Panc1 (cell line): ENCODE measurements at places on chromosomes 13 and 19.

DNA sequence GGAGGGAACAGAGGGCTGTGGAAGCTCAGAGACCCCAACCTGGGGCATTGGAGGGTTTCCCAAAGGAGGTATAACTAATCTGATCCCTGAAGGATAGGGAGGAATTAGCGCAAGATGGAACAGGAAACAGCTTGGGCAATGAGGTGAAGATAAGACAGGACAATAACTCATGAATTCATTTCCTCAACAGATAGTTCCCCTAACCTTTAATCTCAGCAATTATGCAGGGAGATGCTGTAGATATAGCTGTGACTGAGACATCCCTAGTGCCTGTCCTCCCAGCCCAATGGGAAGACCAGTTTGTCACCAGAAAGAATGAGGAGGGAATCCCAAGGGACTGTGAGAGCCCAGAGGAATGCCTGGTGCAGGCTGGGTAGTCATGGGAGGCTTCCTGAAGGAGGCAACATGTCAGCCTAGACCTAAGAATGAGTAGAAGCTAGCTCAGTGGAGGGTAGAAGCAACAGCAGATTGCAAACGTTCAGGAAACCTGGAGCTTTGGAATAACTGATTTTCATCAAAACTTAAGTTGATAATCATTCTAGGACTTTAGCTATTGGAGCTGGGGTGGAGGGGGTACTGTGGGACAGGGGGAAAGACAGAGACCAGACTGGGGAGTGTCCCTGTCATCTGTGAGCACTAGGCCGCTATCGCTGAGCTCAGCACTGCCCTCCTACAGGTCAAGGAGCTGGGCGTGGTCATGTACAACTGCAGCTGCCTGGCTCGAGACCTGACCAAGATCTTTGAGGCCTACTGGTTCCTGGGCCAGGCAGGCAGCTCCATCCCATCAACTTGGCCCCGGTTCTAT is 18.8 kb downstream of the HIPK4 start:
- DNase-seq = no peak

DNA sequence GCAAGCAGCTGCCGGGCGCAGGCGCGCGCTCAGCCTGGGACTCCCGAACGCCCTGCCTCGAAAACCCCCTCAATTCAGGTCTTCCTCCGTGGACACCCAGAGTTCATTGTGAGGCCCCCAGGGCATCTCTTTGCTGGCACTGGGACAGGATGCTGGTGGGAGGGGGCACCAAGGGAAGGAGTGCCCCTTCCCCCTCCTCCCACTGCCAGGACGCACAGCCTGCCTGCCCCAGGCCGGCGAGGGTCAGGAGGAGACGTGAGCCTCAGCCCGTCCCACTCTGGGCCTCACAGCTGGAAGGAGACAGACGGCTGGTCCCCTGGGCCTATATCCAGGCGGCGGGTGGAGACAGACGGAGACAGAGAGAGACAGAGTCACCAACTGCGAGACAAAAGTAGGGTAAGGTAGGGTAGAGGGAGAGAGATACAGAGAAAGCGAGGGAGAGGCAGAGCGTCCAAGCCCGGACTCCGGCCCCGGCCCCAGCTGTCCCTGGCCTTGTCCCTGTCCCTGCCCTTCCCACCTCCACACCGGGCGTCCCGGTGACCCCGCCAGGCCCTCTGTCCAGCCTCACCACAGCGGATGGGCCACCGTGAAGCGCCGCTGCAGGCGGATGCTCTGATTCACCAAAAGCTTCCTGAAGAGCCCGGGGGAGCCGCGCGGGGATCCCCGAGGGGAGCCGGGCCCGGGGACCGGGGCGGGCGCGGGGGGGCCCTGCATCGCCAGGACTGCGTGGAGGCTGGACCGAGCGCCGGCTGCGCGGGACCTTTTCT is at the start of gene PDE4C:
Gene PDE4C, minus strand, starts transcription at position 737 of the 767 bp plus-strand sequence. Its CDS starts 23 bp downstream, at position 714.
- DNase-seq = no peak

DNA sequence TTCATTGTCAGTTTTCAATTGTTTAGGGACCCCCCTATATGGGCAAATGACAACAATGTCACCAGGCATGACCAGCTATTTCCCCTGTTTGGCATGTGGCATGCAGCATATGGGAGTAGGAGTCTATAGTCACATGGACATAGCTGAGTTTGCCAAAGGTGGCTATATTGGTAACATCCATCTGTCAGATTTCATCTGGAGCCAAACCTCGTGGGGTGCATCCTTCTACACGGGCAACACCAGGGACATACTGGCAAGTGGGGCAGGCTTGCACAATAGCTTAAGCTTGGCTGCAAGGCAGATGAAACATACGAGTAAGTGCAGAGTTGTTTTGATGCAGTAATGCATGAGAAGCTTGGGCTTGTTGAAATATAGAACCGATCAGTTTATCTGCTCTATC is 24.5 kb upstream of the ZNF816 start:
- DNase-seq = no peak

DNA sequence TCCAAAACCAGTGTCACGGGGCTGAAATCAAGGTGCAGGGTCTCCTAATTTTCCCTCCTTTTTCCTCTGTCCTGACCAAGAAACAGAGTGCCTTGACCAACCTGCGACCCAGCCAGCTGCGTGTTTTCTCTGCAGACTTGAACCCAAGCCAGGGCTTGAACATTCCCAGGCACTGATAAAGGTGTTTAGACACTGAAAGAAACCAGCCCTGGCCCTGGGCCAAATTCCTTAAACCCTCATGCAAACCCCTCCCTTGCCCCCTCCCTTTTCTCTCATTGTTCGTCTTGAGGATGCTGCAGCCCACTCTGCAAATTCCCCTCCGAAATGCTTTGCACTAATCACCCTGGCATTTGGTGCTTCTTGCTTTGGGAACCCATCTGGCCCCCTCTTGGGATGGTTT is 9.5 kb upstream of the FFAR2 start:
- DNase-seq = no peak

GRCh38 chr13:112347986-112348385 is 28.2 kb upstream of the SPACA7 start:
- no peak for DNase-seq

- no peak for DNase-seq
Measured at GRCh38 chr19:23071147-23071511, 45.7 kb upstream of the ZNF730 start.

DNA sequence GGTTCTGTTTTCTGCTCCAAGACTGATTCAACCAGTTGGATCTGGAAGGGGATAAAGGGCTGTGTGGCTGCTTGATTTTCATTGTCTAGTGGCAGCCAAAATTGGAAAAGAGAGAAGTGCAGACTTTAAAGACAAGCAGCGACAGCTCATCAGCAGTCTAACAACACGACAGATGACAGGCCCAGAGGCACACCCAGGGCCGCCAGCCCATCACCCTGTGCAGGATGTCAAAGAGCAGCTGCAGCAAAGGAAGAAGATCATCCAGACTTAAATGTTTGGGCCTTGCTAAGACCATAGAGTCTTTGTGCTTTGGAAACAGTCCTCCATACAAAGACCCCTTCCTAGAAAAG is 421.0 kb upstream of the KLF12 start:
- DNase-seq = no peak

DNA sequence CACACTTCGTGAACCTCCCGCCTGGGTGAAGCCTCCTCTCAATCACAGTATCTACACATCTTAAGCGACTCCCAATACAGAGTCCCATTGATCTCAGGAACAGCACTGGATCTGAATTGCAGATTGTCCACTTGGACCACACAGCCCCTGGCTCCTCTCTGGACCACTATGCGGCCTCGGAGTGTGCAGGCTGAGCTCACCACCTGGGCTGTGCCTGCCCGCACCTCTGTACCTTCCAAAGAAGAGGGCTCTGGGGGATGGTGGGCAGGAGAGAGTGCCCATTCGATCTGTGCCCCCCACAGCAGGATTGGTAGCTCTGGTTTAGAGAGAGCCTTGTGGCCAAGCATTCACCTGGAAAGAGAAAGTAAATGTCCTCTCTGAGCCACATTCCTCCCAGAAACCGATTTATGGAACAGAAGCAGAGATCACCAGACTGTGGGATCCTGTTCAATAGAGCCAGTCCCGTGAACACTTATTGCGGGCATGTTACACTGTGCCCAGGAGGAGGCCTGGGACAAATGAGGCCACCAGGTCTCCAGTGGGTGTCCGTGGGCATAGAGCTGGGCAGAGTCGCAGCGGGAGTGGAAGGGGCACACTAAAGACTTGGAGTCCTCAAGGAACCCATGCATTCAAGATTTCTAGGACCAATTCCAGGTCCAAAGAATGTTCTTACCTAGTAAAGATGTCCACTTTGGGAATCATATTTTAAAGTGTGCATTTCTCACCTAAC is 141.6 kb upstream of the SOX1 start:
- DNase-seq = no peak

DNA sequence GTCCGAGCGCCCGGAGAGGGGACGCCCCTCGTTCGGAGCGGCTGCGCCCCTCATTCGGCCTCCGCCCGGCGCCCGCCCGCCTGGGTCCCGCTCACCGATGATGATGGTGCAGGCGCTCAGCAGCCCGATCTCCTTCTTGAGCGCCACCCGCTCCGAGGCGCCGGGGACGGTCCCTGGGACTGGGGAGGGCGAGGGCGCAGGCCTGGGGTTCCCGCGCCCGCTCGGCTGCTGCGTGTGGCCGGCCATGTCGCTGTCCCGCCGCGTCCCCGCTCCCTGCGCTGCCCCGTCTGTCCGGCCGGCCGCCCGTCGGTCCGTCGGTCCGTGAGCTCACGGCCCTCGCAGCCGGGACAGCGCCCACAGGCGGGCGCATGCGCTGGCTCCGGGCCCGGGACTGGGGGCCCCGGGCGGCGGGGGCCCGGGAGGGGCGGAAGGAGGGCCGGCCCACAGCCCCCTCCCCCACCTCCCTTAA is at the start of gene SLC7A10:
Gene SLC7A10, minus strand, starts transcription at position 393 of the 469 bp plus-strand sequence. Its CDS starts 147 bp downstream, at position 246.
- no peak for DNase-seq

GRCh38 chr19:43574424-43575155 is 737 bp downstream of the XRCC1 start:
- no peak for DNase-seq

GRCh38 chr19:7685546-7686445 is 5.2 kb downstream of the TRAPPC5 start:
- no peak for DNase-seq

DNA sequence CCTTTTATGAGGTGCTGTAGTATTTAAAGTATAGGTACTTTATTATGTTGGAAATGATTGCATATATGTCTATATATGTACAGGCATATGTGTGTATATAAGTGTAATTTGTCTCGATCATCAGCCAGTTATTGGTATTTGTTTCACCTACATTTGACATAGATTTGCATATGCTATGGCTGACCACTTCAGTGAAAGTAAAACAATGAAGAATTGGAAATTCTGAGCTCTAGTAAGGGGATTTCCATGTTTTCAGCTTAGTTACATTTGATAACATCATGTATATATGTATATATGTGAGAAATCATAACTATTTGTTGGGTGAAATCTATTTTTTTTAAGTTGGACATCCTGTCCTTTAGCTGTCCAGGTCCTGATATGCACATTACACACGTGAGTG is 1303.9 kb downstream of the EFNB2 start:
- no peak for DNase-seq

- DNase-seq = no peak
Measured at GRCh38 chr13:95704510-95704909, 27.6 kb downstream of the DNAJC3 start.

- DNase-seq = no peak
Measured at GRCh38 chr19:11179716-11180297, 17.5 kb downstream of the KANK2 start.

- no peak for DNase-seq
Measured at GRCh38 chr13:27289011-27289665, 18.5 kb downstream of the RASL11A start.

- DNase-seq = no peak
Measured at GRCh38 chr13:44382635-44383145, 9.1 kb downstream of the SERP2 start.

DNA sequence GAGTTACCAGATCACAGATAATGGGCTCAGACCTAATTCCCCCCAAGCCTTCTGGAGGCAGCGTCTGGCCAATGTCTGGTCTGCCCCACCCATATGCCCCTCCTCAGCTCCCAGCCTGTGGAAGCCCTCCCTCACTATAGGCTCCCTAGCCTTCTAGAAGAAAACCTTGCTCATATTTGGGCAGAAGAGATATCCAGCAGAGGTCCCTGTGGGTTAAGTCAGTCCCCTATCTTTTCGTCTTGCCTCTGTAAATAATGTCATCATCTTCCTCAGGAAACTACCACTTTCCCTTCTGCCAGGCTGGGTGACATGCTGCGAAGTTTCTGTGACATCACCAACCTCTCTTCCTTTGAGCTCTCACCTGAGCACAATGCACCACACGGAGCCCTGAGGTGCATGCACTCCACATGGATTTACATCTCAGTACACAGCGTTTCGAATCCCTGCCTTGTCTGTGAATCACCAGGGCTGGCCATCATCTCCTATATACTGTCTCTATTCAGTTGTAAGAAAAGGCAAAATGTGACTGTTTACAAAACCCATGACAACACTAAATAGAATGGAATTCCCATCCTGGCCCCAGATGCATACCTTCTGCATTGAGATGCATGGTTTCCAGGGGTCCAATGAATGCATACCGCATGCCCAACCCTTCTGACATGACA is 112.8 kb downstream of the CRYL1 start:
- no peak for DNase-seq

DNA sequence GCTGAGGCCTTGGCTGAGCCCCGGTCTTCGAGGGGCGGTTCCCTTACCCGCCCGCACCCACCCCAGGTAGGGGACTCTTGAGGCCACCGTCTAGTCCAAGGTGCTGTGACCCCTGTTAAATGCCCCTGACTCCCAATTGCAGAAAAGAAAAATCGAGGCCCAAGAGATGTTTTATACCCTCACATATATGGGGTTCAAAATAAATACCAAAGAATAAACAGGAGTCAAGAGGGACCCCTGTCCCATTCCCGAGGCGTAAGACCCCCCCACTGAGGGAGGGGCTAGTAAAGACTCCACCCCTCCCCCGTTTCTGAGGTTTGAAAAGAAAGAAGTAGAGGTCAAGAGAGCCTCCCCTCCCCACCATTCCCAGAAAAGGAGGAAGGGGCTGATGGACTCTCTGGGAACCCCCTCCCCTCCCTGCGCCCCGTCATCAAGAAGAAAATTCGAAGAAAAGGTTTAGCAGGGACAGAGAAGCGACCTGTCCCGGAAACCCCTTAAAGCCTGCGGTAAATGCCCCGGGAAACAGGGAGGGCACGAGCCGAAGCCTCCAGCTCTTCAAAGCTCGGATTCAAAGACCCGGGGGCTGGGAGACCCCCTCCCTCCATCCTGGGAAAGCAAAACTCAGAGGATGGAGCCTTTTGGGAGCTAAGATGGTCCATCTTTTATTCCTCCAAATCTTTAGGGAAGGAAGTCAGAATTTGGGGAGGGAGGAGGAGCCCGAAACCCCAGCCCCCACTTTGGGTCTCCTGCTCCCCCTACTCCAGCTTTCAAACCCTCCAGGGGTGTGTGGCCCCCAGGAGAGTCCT is 755 bp upstream of the RAB3A start:
- DNase-seq = no peak

- DNase-seq = no peak
Measured at GRCh38 chr13:78759704-78760103, 100.7 kb upstream of the OBI1 start.
